ENCODE measurements at places on chromosomes 2 and 18. TPM values are rescaled to one million over a fixed set of nuclear protein-coding genes. Genes with fewer than 3 reads are reported as not detected.

Gene SOX11
- 19.2 TPM for total RNA-seq

DNA sequence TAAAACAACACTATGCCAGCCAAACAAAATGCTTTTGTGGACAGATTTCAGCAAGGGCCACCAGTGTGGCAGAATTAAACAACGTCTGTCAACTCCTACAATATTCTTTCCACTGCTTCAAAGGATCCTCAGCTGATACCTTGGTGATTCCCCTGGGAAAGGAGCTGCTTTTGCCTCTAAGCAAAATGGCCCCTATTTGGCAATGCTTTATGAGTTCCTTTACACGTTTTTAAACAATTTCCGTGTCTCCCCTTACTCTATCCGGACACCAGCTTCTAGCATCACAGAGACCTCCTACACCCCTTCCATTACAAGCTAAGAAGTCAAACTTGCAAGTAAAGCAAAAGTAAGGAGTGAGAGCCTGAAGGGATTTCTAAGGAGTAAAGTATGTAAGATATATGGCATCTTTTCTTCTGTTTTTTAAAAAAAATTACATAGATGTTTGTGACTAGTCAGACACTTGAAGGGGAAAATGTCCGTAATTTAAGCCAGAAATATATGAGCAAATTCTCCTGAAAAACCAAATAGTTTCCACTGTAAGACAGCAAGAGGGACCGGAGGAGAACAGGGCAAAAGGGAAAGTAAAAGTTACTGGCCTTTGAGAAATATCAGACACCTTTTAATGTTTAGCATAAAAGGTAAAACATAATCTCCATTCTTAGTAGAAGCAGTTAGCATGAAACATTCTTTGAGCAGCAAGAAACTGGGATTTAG lies 1.9 kb downstream of the SOS1 start:
- no peak for DNase-seq
- no peaks in the 10 kb centered on the region for H3K27me3 ChIP-seq
- H3K4me3 ChIP-seq, result peak overlapping the region; percentile 85

GRCh38 chr2:98518101-98518500 lies 73.4 kb downstream of the INPP4A start:
- H3K27me3 ChIP-seq, result no peaks in the 10 kb centered on the region
- no peak for DNase-seq
- H3K36me3 ChIP-seq, result no peaks in the 10 kb centered on the region
- H3K4me3 ChIP-seq, result no peak overlapping the region

Gene CCDC142
- 11.2 TPM for total RNA-seq

Gene ZNF892
- 5.9 TPM for total RNA-seq

Gene CYP27C1
- total RNA-seq, result 5.7 TPM

Gene MALL
- total RNA-seq, result 0.36 TPM

GRCh38 chr2:200079356-200079755 lies 124.0 kb downstream of the MAIP1 start:
- no peak overlapping the region for H3K4me3 ChIP-seq
- H3K27me3 ChIP-seq, result no peaks in the 10 kb centered on the region
- H3K27ac ChIP-seq, result no peak overlapping the region

DNA sequence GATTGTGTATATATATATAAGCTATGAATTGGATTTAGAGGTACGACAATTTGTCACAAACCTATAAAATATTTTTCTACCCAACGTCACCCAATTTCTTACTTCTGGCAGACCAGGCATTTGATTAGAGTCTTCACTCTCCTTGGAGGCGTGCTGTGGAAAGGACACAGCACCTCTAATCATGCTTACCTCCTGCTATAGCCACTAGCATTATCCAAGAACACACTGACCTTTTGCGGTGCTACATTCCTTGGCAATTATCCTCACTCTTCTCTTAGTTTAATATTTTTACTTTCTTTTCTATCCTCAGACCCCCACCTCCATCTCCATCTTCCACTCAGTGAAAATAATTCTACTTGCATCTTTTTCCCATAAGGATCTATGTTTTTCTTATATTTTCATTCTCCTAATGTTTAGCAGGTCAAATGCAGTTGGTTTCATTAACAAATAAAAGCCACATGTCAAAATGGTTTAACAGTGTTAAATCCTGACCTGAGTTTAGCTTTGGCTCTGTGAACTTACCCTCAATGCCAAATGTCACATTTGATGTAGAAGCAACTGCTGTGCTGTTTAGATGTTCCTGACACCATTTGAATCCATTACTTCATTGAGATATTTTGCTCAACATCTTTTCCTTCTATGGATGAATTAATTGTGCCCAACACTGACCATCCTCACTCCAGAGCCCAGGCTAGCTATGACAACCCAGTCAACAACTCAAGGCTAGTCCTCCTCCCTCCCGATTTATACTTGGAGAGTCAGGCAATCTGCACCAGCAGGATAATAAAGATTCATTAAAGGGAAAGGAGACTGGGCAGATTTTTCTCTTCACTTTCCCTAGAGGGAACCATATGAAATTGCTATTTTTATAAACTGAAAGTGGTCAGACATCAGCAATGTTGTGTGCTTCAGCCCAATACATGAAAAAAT lies 240.5 kb downstream of the MREG start:
- no peak for DNase-seq
- peak overlapping the region; percentile 97 for H3K27ac ChIP-seq
- H3K4me3 ChIP-seq, result peak overlapping the region; percentile 15
- no peaks in the 10 kb centered on the region for H3K36me3 ChIP-seq
- H3K4me1 ChIP-seq, result peaks cover 45% of the 10 kb centered on the region

Gene CCDC141
- 0.18 TPM for total RNA-seq

DNA sequence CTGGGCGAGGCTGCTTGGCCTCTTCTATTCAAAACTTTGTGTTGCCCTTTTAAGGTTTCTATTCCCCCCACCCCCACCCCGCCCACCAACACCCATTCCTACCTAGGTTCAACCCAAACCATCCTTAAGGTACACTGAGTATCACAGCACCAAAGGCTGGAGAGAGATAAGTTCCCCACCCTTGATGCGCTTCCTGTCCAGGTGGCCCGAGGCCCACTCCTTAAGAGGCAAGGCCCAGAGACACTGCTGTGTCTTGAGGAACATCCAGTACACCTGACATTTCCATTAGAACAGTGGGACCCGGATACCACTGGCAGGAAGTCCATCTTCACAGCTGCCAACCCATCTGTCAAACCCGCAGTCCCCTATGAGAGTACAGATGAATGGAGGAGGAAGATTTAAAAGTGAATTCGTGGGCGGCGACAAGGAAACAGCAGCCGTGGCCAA lies 277 bp upstream of the INPP1 start:
- H3K4me1 ChIP-seq, result peaks cover 3% of the 10 kb centered on the region
- no peak for DNase-seq
- no peaks in the 10 kb centered on the region for H3K36me3 ChIP-seq
- H3K27me3 ChIP-seq, result no peaks in the 10 kb centered on the region

DNA sequence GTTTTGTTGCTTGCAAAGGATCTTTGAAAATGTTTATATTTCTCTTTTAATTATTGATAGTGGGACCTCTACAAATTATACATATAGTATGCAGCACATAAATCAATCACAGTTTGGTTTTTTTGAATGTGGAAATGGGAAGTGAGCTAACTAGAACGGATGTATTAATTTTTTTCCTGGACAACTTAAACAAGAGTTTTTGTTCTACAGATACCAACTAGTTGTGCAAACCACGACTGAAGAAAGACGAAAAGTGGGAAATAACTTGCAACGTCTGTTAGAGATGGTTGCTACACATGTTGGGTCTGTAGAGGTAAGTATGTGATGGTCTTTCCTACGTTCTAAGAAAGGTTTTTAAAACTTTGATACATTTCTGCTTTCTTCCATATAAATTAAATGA lies 39.2 kb downstream of the NDC80 start:
- no peaks in the 10 kb centered on the region for H3K27me3 ChIP-seq
- no peak overlapping the region for H3K4me3 ChIP-seq
- no peak for DNase-seq
- H3K4me1 ChIP-seq, result no peaks in the 10 kb centered on the region
- H3K27ac ChIP-seq, result no peak overlapping the region

DNA sequence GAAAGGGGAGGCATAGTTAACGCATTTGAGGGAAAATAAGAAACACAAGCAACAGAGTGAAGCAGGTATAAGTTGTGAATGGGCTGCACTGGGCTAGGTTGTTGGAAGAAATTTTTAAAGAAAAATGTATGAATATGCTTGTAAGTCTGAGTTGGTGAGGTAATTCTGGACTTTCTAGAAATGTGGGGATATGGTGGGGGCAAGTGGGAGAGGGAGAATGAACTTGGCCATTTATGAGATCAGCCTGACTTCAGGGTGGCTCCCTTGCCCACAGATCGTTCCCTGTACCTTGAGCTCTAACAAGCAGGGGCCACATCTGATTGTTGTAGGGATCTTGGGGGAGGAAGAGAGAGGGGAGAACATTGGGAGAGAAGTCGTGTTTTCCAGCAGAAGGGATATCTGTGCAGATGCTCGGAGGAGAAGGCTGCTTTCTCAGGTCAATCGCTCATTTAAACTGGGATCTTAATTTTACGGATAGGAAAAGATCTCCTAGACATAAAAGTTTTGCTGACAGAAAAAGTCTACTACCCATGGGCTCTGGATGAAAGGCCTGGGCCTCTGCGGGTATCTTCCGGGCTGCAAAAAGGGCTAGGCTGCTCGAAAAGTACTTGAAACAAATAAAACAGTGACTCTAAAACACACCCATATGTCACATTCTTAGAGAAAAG lies 42.5 kb upstream of the FZD5 start:
- H3K36me3 ChIP-seq, result no peaks in the 10 kb centered on the region
- H3K4me1 ChIP-seq, result peaks cover 4% of the 10 kb centered on the region
- H3K27ac ChIP-seq, result no peak overlapping the region

DNA sequence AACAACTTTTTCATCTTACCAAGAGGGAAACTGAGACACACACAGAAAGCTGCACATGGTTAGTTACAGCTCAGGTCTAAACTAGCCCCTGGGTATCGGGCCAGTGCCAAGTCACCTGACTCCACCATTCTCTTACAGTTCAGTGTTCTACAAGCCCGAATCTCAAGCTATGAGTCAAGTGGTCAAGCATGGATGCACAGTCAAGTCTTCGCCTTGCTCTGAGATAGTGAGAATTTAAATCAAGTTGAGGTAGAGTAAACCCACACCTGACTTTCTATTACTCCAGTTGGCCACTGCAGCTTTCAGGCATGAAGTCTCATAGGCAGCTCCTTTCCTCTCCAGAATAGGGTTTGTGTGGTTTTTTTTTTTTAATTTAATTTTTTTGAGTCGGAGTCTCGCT lies 34.5 kb upstream of the ARL5A start:
- DNase-seq, result no peak
- no peaks in the 10 kb centered on the region for H3K27me3 ChIP-seq
- H3K4me3 ChIP-seq, result no peak overlapping the region

Gene CCL20
- not detected for total RNA-seq

Gene FEV
- not detected for total RNA-seq

DNA sequence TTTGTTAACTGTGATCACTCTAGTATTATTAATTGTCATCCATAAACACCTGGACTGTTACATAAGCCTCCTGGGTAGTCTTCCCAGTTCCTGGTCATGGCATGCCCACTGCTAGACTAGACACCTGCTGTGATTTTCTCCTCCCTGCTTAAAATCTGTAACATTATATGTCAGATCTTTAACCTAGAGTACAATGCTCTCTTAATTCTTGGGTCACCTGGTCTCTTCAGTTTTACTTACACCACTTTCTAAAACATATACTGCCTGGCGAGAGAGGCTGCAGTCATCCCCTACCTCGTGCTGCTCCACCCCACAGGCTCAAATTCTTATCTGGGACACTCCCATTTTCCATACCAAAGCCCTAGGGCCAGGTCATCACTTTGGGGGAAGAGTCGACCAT lies 161.3 kb downstream of the CDH2 start:
- peaks cover 13% of the 10 kb centered on the region for H3K4me1 ChIP-seq
- H3K36me3 ChIP-seq, result peaks cover 23% of the 10 kb centered on the region
- H3K27me3 ChIP-seq, result no peaks in the 10 kb centered on the region
- H3K4me3 ChIP-seq, result no peak overlapping the region

- no peaks in the 10 kb centered on the region for H3K4me1 ChIP-seq
- H3K27ac ChIP-seq, result no peak overlapping the region
- no peak overlapping the region for H3K4me3 ChIP-seq
- no peak for DNase-seq
Observed at GRCh38 chr2:36831185-36831584, 134.7 kb downstream of the VIT start.

- no peak overlapping the region for H3K27ac ChIP-seq
- no peak overlapping the region for H3K4me3 ChIP-seq
- no peaks in the 10 kb centered on the region for H3K36me3 ChIP-seq
- H3K27me3 ChIP-seq, result no peaks in the 10 kb centered on the region
- peaks cover 13% of the 10 kb centered on the region for H3K4me1 ChIP-seq
Observed at GRCh38 chr2:234828382-234829073, 123.3 kb upstream of the SH3BP4 start.

DNA sequence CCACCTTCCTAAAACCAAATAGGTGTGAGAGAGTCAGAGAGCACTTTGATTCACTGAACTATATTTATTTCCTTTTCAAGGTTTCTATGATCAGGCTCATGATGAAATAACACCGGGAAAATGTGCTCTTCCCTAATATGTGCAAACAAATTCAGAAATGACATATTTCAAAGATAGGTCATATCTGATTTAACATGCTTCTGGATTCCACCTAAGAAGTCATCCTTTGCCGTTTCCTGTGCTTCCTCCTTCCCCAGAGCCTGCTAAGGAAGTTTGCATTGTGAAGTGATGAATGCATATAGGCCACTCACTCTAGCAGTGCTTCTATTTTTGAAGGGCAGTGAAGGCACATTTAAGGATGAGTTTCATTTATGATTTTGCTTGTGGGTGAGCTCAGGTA lies 327.6 kb downstream of the TDRD15 start:
- no peaks in the 10 kb centered on the region for H3K27me3 ChIP-seq
- H3K27ac ChIP-seq, result no peak overlapping the region
- no peak overlapping the region for H3K4me3 ChIP-seq

DNA sequence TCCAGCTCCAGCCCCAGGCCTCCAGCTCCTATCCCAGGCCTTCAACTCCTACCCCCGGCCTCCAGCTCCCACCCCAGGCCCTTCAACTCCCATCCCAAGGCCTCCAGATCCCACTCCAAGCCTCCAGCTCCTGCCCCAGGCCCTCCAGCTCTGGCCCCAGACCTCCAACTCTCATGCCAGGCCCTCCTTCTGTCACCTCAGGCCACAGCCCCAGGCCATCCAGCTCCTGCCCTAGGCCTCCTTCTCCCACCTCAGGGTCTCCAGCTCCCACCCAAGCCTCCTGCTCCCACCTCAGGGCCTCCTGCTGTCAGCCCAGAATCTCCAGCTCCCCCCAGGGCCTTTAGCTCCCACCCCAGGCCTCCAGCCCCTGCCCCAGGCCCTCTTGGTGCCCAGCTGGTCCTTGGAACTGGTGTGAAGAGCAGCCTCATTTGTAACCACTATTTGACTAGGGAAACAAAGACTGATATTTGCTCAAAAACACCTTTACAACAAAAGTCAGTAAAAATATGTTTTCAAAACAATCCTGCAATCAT lies 67.8 kb upstream of the SALL3 start:
- H3K36me3 ChIP-seq, result no peaks in the 10 kb centered on the region
- H3K4me1 ChIP-seq, result no peaks in the 10 kb centered on the region
- no peak overlapping the region for H3K4me3 ChIP-seq

DNA sequence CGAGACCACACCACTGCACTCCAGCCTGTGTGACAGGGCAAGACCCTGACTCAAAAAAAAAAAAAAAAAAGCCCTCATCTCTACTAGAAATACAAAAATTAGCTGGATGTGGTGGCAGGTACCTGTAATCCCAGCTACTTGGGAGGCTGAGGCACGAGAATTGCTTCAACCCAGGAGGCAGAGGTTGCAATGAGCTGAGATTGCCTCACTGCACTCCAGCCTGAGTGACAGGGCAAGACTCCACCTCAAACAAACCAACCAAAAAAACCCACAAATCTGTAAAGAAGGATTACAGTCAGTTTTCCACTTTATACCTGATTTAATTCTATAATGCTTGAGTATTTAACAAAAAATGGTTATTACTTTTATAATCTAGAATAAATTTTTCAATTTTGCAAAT lies 9.7 kb downstream of the DARS1 start:
- no peak overlapping the region for H3K27ac ChIP-seq
- no peak overlapping the region for H3K4me3 ChIP-seq
- H3K27me3 ChIP-seq, result no peaks in the 10 kb centered on the region
- H3K4me1 ChIP-seq, result no peaks in the 10 kb centered on the region
- DNase-seq, result no peak

All from astrocyte (in vitro differentiated cells and primary cell).